ENCODE measurements at places on chromosomes 6 and 20.

- DNase-seq = no peak
These were observed 31.5 kb upstream of the EDN3 start for GRCh38 chr20:59268870-59269269.

- DNase-seq = peak; percentile 51
These were observed 120.2 kb downstream of the QRSL1 start for GRCh38 chr6:106749609-106750008.

DNA sequence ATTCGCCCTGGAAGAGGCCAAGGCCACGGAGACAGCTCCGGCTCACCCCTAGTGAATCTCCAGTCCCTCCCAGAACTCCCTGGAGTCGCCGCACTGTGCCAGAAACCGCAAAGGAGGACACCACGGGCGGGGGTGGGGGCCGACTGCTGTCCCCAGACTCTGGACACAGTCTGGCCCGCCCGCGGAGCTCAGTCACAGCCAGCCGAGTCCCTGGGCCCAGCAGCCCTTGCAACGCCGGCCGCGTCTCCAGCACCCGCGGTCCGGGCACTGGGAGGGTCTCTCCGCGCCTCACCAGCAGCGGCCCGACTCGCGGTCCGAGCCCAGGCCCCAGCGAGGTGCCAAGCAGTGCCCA is 518 bp downstream of the PEX6 start:
- DNase-seq = peak; percentile 61

GRCh38 chr6:10256113-10256690 is 158.7 kb downstream of the TFAP2A start:
- peak; percentile 15 for DNase-seq

DNA sequence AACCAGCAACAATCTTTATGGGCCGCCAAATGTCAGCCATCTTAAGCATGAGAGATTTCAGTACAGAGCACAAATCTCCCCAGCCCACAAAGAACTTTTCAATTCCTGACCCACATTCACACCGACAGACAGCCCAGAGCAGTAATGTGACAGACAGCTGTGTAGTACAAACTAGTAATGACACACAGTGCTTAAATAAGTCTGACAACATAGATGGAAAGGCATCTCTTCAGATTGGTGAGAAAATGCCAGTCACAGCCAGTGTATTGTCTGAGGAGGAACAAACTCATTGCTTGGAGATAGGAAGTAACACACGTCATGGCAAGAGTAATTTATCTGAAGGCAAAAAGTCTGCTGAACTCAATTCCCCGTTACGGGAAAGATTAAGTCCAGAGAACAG is 36.0 kb downstream of the KIZ start:
- DNase-seq = no peak

- DNase-seq = peak; percentile 92
These were observed 271.6 kb upstream of the SGK1 start for GRCh38 chr6:134589512-134589911.

GRCh38 chr6:42505385-42505718 is 53.6 kb upstream of the TRERF1 start:
- peak; percentile 50 for DNase-seq

- DNase-seq = no peak
These were observed 34.7 kb upstream of the GSTA4 start for GRCh38 chr6:53029761-53030160.

- DNase-seq = peak; percentile 62
These were observed 82.8 kb downstream of the MLIP start for GRCh38 chr6:54194067-54194466.

- no peak for DNase-seq
These were observed 66.5 kb downstream of the EPM2A start for GRCh38 chr6:145668844-145669243.

DNA sequence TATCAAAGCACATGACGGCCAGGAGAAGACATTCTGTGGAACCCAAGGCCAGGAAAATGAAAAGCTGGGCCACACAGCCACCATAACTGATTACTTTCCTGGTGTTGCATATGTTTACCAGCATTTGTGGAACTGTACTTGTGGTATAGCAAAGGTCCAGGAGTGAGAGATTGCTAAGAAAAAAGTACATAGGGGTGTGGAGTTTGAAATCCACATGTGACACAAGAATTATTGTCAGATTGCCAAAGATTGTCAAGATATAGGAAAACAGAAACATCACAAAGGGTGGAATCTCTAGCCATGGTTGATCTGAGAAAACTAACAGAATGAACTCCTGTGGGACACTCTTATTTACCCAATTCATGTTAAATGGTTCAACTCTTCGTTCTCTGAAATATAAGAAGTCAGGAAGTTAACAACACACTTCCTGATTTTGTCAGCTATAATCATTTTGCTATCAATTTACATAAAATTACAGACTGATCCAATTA is at the start of gene OR2B2:
Gene OR2B2 (minus strand): TSS at position 441 of the 491 bp plus-strand sequence. CDS start 77 bp downstream, at position 364.
- no peak for DNase-seq

- DNase-seq = no peak
These were observed 237.1 kb upstream of the OPRM1 start for GRCh38 chr6:153801917-153802316.

DNA sequence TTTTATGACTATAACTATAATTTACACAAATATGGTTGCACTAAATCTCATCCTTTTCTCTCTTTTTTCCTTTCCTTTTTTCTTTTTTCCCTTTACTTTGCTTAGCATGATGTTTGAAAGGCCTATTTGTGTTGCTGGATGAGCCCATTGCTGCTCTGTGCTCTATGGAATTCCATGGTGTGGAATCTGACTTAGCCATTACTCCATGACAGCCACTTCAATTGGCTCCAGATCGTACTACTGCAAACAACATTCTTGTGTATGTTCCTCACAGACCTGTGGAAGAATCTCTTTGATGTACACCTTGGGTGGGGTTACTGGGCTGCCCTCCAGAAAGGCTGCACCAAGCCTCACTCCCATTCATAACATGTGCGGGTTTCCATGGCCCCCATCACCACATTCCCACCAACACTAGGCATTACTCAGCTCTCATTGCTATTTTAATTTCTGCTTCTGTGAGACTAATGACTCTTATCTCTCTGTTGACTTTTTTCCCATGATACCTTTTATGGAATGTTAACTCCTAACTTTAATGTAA is 979.0 kb downstream of the KIF16B start:
- DNase-seq = no peak

DNA sequence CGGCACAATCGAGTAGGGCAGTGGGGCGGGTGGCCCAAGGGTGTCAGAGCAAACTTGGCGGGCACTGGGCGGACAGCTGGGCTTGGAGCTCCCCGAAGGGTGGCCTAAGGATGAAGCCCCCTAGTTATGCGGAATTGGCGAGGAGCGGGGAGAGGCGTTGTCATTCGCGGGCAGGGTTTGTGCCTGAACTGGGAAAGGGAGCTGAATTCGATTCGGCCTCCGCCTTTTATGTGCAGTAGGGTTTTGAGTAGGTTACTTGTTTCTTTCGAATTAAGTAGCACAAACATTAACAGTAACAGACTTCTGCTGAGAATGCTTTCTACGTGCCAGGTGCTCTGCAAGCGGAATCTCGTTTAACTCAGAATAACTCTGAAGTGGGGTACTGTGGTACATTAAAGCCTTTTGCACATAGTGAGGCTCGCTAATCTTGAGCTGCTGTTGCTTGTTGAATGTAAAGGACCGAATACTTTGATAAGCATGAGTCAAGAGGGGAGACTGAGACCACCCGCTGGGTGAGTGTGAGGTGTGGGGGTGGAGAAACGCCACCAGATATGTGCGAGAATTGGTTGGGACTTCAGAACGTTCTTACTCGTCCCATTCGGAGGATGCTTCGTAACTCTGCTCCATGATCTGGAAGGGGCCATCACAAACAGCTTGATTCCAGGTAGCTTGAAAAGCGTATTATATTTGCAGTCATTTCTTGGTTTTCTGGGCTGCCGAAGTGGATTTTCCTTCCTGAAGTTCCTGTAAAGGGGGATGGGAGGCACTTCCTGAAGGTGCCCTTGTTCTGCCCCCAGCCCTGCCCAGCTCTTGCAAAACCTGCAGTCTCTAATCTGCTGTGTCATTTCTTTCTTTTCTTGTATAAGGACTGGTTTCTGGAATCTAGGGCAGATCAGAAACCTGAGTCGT is 833 bp downstream of the RAB5IF start:
- peak; percentile 10 for DNase-seq

GRCh38 chr6:9848094-9848493 is 566.8 kb downstream of the TFAP2A start:
- no peak for DNase-seq

DNA sequence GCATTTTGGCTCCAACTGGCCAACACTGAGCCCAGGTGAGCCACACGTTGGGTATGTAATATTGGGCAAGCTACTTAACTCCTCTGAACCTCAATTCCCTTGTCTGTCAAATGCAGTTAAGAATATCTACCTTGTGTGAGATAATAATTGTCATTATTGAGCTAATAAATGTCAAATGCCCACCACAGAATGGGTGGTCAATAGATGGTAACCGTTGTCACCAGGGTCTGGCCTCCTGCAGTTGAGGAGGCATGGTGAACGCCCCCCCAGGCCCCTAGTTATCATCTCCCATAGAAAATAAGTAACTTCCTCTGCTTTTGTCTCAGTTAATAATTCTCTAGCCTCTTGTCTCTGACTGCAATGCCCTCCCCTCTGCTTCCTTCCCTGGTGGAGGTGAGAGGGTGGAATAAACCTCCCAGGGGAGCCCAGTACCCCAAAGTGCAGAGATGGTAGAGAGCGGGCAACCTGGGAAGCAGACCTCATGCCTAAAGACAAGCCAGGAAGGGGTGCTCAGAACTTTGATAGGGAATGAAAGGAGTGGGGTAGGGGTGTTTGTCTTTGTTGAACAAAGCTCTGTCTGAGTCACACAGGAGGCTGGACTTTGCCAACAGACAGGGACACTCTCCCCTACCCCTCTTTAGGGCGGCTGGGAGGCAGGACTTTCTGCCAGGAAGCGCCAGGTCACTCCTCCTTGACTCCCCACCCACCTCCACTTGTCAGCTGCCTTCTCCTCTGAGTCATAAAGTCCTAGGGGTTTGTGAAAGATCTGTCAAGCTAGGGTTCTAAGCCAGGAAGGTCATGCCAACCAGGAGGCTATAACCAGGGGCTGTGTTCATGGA is 1.3 kb upstream of the UNC5CL start:
- peak; percentile 26 for DNase-seq

DNA sequence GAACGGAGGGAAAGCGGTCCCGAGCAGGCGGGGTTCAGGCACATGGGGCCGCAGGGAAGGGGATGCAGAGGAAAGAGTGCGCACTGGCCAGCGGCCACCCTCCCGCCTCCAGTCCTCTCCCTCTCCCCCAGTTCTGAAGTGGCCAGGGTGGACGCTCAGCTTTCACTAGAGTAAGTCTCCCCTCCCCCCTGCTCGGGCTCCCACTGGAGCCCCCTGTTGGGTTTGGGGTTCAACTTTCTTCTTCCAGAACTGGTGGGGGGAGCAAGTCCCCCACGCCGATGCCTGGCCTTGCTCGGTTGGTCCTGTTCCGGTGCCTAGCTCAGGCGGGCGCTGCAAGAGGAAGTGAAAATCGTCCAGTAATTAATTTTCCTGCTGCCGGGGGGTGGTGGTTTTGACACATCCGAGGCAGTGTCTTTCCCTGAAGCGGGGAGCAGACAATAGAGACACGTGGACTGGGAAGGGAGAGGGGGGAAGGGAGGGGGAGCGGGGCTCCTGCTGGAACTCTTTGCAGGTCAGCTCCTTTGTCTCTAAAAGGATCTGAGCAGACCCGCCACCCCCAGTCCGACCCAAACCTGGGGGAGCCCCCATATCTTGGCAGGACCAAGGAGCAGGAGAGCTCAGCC is 824 bp upstream of the SCRT2 start:
- no peak for DNase-seq

- DNase-seq = no peak
These were observed 10.5 kb downstream of the SYTL3 start for GRCh38 chr6:158660333-158660754.

All from AG08395 (cell line).